ENCODE measurements at places on chromosomes 2 and 18.

DNA sequence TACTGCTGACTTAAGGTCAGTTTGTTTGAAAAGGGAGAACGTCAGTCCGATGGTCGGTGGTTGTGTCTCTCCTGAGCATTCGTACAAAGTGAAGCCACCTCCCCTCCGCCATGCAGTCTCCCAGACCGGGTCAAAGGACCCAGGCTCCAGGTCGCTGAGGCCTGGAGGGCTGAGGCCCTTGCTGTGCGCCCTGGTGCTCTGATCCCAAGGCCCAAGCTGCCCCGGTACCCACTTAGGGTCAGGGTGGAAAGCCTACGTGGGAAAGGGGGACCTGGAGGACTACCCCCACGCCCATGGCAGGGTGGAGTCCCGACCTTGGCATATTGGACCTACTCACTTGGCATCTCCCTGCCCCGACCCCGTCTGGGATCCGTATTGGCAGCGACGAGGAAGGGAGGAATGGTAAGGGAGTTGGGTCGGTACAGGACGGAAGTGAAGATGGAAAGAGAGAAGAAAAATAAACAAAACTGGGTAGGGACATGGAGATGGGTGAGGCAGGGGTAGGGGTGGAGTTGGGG is 8.0 kb upstream of the SIX3 start:
- no peak for DNase-seq

- no peak for DNase-seq
Observed at GRCh38 chr2:184006998-184007397, 591.3 kb upstream of the ZNF804A start.

- no peak for DNase-seq
Observed at GRCh38 chr2:40115894-40116293, 336.0 kb downstream of the SLC8A1 start.

DNA sequence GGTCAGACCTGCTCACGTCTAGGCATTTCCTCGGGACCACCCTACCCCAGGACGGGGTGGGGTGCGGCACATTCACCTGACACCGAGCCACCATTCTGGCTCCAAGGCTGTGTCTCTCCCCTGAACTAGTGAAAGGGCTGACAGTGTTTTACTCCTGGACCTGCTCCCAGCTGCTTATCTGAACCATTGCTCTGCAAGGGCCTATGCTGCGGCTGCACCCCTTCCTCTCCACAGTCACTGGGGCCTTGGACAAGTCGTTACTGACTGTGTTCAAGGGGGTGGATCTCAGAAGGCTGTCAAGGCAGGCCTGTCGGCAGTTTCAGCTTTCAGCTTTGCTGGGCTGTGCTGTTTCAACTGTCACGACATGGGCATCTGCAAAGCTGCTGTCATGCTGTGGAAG is 11.7 kb downstream of the CREG2 start:
- DNase-seq: no peak

DNA sequence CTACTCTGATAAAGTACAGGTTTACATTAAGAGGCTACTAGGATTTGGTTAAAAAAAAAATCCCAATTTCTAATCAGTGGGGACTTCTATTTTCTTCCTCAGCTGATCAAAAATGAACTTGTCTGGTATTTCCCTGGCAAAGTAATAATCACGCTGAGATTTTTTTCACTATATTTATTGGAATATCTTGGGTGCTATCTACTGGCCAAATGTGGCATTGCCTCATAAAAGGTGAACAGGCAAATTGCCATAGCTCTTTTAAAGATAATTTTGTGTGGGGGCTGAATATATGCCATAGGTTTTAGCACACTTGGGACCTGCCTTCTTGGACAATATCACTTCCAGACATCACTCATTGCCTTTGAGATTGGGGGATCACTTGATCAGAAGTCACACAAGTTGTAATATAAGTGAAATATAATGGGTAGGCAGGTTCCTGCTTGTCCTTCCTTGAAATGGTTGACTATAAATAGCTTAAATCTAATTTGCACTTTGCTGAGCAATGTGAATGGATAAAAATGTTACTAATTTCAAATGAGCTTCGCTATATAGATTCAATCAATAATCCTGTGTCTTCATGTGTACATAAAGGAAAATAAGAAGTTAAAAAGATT is 7.0 kb upstream of the NXPH2 start:
- no peak for DNase-seq

GRCh38 chr2:44211183-44211582 is 42.5 kb downstream of the PPM1B start:
- no peak for DNase-seq

DNA sequence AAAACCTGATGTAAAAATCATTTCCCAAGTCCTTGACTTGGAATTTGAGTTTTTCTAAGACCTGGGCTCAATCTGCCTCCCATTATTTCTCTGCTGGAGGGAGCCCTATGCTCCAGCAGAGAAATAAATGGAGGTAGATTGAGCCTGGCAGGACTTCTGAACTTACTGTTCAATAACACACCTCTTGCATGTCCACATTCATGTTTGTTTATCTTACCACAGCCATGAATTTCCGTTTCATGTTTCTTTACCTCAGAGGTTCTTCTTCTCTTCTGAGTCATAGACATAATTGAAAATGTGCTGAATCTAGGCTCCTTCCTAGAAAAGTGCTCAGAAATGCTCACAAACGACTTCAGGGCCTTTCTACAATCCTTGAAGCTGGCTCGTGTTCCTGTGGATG is 170.8 kb downstream of the PMAIP1 start:
- DNase-seq: no peak

- no peak for DNase-seq
Observed at GRCh38 chr18:50038448-50038847, 156.5 kb downstream of the MYO5B start.

- no peak for DNase-seq
Observed at GRCh38 chr2:224956706-224957105, 85.6 kb downstream of the DOCK10 start.

DNA sequence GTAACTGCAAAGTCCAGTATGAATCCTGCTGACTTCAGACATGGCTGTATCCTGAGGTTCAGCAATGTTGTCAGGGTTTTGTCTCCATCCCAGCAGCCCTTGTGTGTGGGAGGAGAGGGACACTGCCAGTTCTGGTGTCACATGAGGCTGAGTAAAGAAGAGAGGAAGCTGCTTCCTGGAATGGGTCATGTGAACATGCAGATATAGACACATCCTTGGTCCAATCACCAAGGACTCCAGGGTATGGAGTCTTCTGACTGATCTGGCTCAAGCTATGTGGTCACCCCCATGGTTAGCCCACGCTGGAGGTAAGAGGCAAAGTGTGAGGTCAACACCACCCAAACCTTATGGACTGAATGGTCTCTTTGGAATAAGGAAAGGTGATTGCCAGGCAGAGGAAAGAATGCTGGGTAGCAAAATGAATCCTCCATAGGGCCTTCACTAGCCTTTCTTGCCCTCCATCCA is 134.4 kb upstream of the SLC1A4 start:
- DNase-seq: no peak

DNA sequence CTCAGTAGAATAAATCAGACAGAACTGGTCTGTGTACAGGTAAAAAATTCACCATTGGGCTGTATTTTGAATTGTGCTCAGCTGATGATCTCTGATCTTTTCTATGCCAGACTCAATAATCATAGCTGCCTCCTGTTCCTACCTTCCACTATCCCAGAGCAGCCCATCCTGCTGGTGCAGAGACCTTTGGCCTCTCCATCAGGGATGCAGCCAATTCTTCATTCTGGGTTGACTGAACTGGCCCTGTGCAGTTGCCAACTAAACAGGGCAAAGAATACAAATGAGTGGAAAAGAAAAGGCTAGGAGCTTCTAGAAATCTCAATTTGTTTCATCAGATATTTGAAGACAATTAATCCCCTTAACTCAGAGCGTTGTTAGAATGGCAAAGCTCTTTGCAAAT is 1781.3 kb upstream of the CELF4 start:
- DNase-seq: no peak

DNA sequence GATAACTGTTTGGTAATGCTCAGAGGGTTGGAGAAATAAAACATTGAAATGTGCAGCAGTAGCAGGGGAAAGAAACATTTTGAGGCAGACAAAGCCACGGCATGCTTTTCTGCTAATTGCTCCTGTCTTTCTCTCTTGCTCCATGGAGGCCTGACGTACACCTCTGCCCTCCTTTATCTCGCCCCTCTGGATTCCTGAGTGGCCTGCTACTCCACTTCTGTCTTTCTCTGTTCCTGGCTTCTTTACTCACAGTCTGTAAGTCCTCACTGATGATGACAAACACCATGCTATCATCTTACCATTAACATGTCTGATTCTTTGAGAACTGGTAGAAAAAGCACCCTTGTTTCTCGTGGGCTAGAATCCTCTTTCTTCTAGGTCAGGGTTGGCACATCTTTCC is 392.9 kb downstream of the MEIS1 start:
- no peak for DNase-seq

GRCh38 chr2:39501412-39501811 is 64.3 kb upstream of the MAP4K3 start:
- no peak for DNase-seq

GRCh38 chr18:53698907-53699306 is 525.6 kb downstream of the MBD2 start:
- no peak for DNase-seq

DNA sequence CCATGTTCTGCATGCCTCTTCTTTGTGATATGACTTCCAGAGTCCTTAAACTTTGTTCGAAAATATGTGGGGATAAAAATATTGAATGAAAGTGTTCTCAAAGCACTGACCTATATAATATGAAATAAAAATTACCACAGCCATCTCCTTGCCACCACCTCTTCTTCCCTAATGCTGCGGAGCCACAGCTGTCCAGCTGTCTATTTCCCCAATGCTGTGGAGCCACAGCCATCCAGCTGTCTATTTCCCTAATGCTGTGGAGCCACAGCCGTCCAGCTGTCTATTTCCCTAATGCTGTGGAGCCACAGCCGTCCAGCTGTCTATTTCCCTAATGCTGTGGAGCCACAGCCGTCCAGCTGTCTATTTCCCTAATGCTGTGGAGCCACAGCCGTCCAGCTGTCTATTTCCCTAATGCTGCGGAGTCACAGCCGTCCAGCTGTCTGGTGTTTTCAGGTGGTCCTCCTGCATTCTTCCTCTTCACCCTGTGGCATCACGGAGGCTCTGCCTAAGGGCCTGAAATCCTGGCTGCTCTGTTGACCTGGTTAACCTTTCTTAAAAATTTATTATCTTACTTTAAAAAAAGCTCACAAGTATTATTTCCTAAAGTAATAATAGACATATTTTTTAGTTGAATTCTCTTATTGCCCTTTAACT is 266.1 kb upstream of the MEX3C start:
- DNase-seq: no peak

GRCh38 chr2:55048508-55049042 is 1.7 kb downstream of the RTN4 start:
- DNase-seq: peak; percentile 15

- DNase-seq: no peak
Observed at GRCh38 chr2:7667260-7667757, 750.1 kb downstream of the RNF144A start.

- DNase-seq: no peak
Observed at GRCh38 chr2:54952425-54952824, 97.8 kb downstream of the RTN4 start.

GRCh38 chr2:74094291-74094690 is 53.4 kb downstream of the BOLA3 start:
- DNase-seq: no peak

DNA sequence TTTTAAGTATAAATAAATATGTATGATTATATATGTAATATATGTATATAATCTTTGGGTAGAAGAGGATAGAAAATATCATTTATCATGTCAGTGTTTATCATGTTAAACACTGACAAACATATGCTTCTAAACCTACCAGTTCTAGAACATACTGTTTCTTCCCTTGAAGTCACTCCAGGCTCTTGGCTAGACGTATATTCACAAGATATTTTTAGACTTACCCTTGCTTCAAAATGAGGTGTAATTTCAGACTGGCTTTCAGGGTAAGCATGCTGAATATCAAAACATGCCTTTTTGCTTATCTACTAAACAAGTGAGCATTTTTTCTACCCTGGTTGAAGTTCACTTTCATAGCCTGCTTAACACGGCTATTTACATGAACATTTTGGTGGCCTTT is 642.4 kb upstream of the PKDCC start:
- DNase-seq: no peak

DNA sequence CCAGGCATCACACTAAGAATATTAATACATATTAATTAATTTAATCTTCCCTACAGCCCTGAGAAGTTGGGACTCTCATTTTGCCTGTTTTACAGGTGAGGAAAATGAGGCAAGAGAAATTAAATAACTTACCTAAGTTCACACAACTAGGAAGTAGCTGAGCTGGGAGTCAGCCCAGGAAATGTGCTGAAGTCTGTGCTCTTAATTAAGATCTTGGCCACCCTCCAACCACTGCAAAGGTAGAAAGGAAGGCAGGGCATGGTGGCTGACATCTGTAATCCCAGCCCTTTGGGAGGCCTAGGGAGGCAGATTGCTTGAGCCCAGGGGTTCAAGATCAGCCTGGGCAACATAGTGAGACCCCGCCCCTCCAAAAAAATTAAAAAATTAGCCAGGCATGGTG is 12.9 kb upstream of the MGAT4A start:
- peak; percentile 58 for DNase-seq

GRCh38 chr2:37707393-37707792 is 36.0 kb upstream of the CDC42EP3 start:
- DNase-seq: no peak

- DNase-seq: no peak
Observed at GRCh38 chr2:103396152-103396551, 634.3 kb downstream of the TMEM182 start.

DNA sequence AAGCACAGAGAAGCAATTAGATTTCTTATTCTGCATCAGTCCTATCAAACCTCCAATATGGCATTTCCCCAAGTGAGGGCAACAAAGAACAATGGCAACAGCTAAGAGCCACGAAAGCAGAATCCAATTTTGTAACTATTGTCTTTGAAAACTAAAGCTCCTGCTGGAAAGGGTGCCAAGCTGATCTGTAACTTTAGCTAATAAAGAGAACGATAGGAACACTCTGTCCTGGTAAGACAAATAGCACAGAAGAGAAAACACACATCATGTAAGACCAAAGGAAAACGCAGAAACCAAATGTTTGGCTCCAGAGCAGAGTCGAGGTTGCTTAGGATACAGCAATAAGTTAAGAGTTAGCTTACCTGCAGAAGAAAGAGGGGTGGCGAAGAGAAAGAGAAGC is 160.5 kb downstream of the STK39 start:
- DNase-seq: no peak

DNA sequence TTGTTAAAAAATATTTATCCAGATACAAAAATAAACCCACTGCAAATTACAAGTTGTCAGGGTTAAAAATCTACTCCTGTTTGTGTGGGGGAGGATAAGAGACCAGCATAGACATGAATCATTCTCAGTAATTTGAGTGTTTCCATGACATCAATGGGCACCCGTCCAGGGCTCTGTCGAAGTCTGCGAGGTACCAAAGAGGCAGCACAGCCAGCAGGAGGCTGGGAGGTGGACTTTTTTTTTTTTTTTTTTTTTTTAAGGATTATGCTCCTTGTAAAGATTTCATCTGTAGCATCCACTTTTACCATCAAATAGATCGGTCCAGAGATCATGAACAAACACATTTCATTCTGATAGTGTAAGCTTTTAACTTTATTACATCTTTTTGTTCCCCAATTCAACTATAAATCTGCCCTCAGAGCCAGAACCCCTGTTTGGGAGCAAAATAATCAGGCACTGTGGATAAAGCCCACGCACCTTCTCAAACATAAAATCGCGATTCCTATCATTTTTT is 182.0 kb downstream of the TCF4 start:
- no peak for DNase-seq

- DNase-seq: no peak
Observed at GRCh38 chr2:229252280-229252679, 18.8 kb downstream of the PID1 start.

Data from CD4-positive, alpha-beta T cell treated with Interleukin-17A for 4 hours (primary cell).